ENCODE measurements at places on chromosomes 5 and 9.

DNA sequence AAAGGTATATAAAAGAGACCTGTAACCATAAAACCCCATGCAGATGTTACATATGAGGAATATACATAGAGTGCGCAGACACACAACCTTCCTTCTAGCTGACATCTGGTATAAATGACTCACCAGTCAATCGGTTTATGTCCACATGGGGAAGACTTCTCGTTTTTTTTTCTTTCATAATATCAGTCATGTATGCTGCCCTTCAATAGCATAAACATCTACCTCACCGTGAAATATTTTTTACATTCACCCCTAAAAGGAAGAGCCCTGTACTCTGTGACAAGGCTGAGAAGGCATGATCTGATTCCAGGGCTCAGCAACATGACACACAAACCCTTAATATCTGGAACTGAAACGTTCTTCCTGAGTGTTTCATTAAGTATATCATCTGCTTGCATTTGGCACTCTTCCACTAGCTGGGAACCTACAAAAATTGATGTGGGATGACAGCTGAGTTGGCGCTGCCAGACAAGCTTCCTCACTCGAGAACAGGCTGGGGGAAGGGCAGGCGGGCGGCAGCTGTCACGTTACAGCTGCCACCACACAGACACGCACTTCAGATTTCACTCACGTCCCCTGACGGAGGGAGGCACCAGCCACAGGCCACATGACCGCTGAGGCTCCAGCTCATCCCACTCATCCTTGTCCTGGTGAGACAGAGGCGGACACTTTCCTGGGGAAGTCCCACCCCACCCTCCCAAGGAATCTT lies 74.2 kb downstream of the SHB start:
- H3K27ac ChIP-seq, result peak overlapping the region; percentile 69
- peaks cover 4% of the 10 kb centered on the region for H3K4me1 ChIP-seq
- peaks cover 58% of the 10 kb centered on the region for H3K36me3 ChIP-seq
- H3K4me3 ChIP-seq, result no peak overlapping the region
- no peak for DNase-seq

DNA sequence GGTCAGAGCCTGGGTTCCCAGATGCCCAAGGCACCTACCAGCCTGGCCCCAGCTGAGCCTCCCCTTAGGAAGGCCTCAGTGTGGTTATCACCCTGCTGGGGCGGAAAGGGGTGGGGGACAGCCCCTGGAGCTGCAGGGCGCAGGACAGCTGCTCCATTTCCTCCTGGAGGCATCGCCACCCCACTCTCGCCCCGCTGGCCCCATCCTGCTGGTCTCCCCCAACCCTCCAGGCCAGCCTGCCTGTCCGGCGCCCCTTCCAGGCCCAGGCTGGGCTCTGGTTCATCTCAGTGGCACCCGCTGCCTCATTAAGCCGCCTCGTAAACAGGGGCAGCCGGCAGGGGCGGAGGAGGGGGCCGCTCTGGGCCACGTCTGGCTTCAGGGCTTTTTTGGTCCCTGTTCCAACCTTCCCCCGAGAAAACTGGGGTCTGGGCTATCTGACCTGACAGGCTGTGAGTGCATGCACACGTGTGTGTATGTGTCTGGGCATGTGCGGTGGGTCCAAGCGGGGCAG lies 30.8 kb upstream of the ENHO start:
- DNase-seq, result peak; percentile 41
- H3K27ac ChIP-seq, result peak overlapping the region; percentile 44
- H3K36me3 ChIP-seq, result no peaks in the 10 kb centered on the region
- peaks cover 2% of the 10 kb centered on the region for H3K4me1 ChIP-seq
- no peaks in the 10 kb centered on the region for H3K27me3 ChIP-seq

GRCh38 chr5:171379961-171380360 lies 7.7 kb upstream of the NPM1 start:
- no peak overlapping the region for H3K27ac ChIP-seq
- H3K4me3 ChIP-seq, result no peak overlapping the region
- peak; percentile 30 for DNase-seq
- H3K4me1 ChIP-seq, result no peaks in the 10 kb centered on the region
- no peaks in the 10 kb centered on the region for H3K27me3 ChIP-seq

GRCh38 chr9:91391818-91392217 lies 30.1 kb upstream of the AUH start:
- H3K27me3 ChIP-seq, result no peaks in the 10 kb centered on the region
- no peak overlapping the region for H3K27ac ChIP-seq
- DNase-seq, result no peak
- H3K4me3 ChIP-seq, result no peak overlapping the region

DNA sequence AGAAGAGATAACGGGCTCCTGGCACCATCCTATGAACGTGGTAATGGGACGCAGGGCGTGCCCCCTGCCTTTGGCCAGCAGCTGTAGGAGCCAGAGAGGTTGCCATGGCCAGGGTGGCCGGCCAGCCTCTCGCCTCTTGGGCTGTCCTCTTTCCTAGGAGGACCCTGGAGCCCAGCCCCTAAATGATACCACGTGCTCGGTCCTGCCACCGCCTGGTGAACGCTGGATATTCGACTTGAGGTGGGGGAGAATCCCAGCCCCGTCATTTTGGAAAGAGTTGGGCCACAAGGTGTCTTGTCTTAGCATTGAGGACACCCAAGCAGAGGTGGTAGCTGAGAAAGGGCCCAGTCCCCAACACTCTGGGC lies 391 bp upstream of the NRG2 start:
- peaks cover 8% of the 10 kb centered on the region for H3K4me1 ChIP-seq
- H3K36me3 ChIP-seq, result no peaks in the 10 kb centered on the region
- DNase-seq, result peak; percentile 87
- peak overlapping the region; percentile 70 for H3K4me3 ChIP-seq
- H3K27me3 ChIP-seq, result peaks cover 51% of the 10 kb centered on the region
- no peak overlapping the region for H3K27ac ChIP-seq

- no peaks in the 10 kb centered on the region for H3K27me3 ChIP-seq
- no peaks in the 10 kb centered on the region for H3K4me1 ChIP-seq
- H3K27ac ChIP-seq, result no peak overlapping the region
- DNase-seq, result no peak
Measured at GRCh38 chr9:1938675-1939170, 76.4 kb upstream of the SMARCA2 start.

GRCh38 chr9:109411069-109411761 lies 86.9 kb downstream of the PTPN3 start:
- H3K4me3 ChIP-seq, result no peak overlapping the region
- H3K4me1 ChIP-seq, result no peaks in the 10 kb centered on the region

DNA sequence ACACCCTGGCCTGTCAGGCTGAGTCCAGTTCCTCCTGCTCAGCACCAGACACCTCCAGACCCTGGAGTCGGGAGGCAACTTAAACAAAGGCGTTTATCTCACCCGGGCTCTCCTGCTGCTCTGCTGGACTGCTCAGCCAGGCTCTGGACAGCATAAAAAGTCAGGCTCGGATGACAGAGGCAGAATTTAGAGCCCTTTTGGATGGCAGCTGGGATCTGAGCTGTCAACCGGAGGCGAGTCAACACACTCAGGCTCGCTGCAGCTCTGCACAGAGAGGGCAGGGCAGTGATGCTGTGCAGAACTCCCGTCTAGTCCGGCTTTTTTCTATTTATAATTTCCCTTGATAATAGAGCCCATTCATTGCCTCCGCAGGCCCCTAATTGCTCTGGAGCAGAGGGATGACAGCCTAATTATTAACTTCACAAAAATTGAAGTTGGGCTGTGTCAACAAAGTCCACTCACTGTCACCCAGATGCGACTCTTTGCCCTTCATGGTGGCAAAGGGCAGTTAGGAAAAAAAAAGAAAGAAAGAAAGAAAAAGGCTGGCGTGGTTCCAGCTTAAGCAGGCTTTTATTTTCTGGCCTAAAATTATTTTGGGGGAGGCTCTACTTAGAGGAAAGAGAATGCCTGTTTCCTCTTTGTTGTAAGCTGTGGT lies 37.6 kb downstream of the STC2 start:
- peak overlapping the region; percentile 32 for H3K27ac ChIP-seq
- H3K4me1 ChIP-seq, result peaks cover 12% of the 10 kb centered on the region
- H3K4me3 ChIP-seq, result no peak overlapping the region

All from endodermal cell (in vitro differentiated cells).